ENCODE measurements at places on chromosomes 1 and 21.
A peak's percentile ranks its signal among the peaks of the same experiment; 100 is the strongest.

- DNase-seq = no peak
Observed at GRCh38 chr1:1043411-1043810, 23.5 kb downstream of the AGRN start.

DNA sequence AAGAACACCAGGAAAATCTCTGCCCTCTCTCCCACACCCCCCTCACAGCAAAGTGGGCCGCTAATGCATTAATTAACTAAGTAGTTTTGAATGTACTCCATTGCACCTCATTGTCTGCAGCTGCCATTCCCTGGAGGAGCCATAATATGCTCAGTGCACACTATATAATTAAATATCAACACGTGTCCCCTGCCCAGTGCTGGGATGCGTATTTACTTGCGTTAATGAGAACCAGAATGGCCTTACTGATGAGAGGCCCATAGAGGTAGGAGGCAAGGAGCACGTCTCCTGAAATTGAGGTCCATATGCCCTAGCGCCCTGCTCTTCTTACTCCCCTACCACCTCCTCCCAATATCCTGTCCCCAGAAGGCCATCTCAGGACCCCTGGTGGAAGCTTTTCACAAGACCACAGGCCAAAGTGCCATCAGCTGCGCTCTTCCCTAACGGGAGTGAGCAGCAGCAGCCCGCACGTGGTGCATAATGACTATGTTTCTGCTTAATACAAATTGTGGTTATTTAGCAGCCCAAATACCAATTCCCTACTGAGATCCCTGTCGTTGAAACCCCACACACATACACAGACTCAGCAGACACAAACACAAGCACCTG is 76.8 kb downstream of the PLXNA2 start:
- no peak for DNase-seq

DNA sequence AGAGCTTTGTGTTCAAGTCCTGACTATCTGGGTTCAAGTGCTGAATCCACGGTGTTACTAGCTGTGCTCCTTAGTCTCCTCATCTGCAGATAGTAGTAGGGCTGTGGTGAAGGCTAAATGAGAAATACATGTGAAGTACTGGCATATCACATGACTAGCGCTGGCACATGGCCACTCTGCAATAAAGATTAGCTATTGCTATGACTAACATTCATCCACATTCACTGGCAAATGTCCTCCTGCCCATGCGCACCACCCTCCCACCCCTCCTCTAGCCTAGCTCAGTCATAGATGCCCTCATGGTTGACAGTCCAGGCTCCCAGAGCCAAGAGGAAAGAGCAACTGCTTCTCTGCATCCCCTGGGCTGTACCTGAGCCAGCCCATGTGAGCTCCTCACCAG is 8.5 kb upstream of the COL8A2 start:
- DNase-seq = peak; percentile 96

DNA sequence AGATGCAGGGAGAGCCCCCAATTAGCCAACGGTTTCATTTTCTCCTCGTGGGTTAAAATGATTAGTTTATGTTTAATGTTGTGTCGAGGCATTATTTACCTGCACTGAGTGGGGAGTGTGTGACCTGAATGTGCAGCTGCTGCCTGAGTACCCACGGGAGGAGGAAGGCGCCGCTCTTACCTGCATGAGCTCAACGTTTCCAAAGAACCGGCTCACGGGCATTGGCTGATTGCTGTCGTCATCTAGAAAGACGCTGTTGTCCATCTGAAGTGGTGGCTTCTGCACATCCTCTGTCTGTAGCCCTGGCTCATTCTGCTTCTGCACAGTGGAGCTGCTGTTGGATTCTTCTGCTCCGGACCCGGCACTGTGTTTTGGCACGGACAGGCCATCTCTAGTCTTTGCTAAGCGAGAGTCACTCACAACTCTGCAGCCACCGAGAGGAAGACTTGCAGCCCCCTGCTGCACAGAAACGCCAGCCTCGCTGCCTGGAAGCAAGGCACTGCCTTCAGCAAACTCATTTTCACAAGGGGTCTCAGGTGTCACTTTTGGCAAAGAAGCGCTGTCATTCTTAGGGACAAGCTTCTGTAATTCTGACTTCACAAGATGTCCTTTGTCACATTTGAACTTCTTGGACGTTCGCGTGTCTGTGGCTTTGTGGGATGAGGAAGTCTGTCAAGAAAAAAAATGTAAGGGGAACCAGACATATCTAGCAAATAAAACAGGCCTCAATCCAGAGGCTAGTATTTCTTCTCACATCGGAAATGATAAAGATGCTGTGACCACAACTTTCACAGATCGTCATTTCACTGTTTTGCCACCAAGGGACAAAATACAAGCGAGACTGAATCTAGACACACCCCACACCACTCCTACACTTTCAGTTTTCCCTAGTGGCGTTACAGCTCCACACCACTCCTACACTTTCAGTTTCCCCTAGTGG is 9.4 kb downstream of the C1orf174 start:
- DNase-seq = no peak

DNA sequence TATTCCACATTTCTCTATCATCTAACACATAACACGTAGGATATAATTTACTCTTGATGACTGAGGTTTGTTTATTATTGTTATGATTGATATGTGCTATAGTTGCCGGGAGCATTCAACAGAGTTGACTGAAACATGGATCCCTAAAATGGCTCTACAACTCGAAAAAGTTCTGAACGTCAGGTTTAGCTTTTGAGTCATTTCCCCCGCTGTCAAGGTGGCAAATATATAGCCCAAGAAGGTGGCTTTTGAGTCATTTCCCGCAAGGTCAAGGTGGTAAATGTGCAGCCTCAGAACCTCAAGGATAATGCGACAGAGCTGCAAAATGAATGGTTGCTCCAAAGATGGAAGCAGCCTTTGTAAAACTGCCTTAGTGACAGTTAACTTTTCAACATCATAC is 104.0 kb downstream of the NIBAN1 start:
- no peak for DNase-seq

DNA sequence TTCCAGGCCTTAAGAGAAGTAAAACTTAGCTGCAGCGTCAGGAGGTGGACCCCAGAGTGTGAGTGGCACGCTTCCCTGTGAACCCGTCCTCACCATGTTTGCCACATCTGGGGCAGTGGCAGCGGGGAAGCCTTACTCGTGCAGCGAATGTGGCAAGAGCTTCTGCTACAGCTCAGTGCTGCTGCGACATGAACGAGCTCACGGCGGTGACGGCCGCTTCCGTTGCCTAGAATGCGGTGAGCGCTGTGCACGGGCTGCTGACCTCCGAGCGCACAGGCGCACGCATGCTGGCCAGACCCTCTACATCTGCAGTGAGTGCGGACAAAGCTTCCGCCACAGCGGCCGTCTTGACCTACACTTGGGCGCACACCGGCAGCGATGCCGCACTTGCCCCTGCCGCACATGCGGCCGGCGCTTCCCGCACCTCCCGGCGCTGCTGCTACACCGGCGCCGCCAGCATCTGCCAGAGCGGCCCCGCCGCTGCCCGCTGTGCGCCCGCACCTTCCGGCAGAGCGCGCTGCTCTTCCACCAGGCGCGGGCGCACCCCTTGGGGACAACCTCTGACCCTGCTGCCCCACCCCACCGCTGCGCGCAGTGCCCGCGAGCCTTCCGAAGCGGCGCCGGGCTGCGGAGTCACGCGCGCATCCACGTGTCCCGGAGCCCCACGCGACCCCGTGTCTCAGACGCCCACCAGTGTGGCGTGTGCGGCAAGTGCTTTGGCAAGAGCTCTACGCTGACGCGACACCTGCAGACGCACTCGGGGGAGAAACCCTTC is 9.3 kb downstream of the ZNF672 start:
- no peak for DNase-seq

DNA sequence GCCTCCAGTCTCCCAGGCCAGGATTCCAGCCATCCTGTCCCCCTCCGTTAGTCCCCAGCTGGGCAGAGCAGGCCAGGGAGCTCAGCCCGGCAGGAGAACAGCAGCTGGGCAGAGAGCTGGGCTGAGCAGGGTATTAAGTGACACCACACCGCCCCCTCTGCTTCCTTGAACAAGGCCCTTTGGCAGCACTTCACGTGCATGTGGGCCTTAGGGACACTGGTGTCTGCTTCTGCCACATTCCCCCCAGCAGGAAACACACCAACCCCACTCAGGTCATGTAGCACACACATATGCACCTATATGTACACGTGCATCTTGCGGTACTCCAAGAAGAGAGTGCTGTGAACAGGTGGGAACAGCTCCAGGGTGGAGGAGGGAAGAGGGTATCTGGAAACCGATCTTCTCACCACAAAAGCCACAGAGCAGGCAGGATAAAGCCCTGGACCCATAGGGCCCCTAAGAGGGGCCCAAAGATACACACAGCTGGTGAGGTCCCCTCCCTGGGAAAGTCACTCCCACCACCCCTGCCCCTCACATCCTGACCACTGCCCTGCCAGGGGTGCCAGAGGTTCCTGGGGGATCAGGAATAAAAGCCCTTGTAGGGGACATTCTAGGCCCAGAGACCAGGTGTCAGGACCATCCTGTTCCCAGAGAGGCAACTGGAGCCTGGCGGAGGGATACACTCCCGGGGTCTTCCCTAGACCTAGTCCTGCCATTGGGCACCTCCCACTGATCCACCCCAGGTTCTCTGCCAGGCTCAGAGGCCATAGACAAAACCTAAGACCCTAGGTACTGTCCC is 4.5 kb downstream of the EPHA2 start:
- DNase-seq = no peak

- peak; percentile 15 for DNase-seq
Observed at GRCh38 chr1:206935491-206936067, 10.7 kb downstream of the PIGR start.

GRCh38 chr1:220901881-220902280 is 22.6 kb downstream of the HLX start:
- peak; percentile 66 for DNase-seq

GRCh38 chr1:116686723-116687352 is 19.3 kb upstream of the IGSF3 start:
- no peak for DNase-seq

- no peak for DNase-seq
Observed at GRCh38 chr1:233389893-233390292, 62.4 kb downstream of the MAP3K21 start.

GRCh38 chr1:88751714-88752113 is 67.6 kb downstream of the PKN2 start:
- DNase-seq = no peak

DNA sequence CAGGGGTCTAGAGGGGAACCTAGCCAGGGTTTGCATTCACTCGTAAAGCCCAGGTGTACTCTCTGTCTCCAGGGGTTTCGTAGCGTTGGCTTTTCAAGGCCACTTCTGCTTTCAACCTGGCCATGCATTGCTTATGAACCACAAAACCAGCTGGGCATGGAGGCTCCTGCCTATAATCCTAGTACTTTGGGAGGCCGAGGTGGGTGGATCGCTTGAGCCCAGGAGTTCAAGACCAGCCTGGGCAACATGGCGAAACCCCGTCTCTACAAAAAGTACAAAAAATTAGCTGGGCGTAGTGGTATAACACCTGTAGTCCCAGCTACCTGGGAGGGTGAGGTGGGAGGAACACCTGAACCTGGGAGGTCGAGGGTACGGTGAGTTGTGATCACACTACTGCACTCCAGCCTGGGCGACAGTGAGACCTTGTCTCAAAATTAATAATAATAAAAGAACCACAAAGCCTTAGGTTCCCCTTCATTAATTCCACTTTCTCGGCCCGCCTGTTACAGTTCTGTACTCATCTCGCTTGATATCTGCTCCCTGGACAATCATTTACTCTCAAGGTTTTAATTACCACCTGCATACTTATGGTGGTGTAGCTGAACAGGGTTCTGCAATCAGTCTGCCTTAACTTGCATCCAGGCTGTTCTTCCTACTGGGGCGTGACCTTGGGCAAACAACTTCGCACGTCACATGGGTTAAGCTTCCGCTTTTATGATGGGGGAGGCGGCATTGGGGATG is 6.1 kb downstream of the SLC16A4 start:
- DNase-seq = no peak

GRCh38 chr1:163824490-163824889 is 502.7 kb downstream of the NUF2 start:
- DNase-seq = no peak

GRCh38 chr1:35929730-35930592 is 944 bp upstream of the AGO3 start:
- peak; percentile 48 for DNase-seq

DNA sequence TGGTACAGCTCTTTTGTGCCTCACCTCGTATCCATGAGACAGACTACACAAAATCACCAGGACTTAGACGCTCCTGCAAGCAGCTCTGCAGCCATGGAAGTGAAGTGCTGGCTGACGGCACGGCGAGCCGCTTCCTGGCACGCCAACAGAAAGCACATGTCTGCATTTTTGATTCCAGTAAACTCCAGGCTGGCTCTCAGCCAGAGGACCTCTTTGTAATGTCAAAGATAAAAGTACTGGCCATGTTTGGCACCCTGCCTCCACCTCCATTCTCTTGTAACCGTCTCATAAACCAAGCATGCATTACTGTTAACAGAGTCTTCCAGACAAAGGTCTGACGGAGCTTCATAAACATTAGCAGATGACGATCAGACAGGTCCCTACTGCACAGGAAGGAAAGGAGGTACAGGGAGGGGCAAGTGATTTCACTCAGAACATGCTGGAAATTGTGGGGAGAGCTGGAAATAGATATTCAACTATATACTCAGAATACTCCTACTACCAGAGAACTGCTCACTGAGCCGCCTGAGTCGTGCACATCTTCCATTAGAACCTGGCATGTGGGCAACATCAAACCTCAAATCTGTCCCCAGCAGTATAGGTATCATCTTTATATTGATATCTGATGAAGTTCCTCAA is 632.0 kb downstream of the SMYD3 start:
- peak; percentile 100 for DNase-seq

DNA sequence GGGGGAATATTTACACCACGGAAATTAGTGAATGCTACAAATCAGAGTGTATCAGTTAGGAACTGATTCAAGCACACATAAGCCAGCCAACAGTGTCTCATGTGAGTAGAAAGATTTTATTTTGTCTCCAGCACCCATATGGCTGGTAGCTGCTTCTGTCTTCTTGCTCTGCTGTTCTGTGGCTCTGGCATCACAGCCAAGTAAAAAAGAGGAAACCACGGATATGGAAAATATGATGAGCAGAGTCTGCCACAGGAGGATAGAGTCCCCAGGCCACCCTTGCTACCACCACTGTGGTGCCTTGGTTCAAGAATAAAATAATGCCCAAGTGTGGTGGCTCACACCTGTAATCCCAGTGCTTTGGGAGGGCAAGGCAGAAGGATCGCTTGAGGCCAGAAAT is 53.6 kb upstream of the SPOCD1 start:
- DNase-seq = no peak

GRCh38 chr1:206502812-206503211 is 4.5 kb upstream of the RASSF5 start:
- DNase-seq = no peak

DNA sequence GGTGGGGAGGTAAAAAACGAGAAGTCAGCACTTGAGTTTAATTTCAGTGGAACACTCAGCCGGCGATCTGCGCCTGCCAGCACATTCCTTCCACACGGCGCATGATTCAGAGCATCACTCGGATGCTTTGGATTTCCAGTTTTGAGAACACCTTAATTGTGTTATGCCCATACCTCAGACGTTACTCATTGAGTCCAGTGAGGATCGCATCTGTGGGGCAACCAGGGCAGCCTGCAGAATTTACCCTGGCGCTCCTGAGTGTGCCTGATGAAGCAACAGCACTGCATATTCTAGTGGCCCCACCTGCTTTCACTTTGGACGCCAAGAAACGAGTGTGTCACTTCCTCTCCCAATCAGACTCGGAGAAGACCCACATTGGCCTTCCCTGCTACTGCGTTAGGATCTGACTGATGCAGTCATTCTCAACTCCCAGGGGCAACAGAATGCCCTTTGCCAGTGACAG is 19.9 kb downstream of the FAM89A start:
- DNase-seq = peak; percentile 29

GRCh38 chr1:37017720-37018119 is 16.6 kb downstream of the GRIK3 start:
- no peak for DNase-seq

GRCh38 chr1:89633800-89634625 is 1.1 kb downstream of the LRRC8C start:
- DNase-seq = peak; percentile 36
